ENCODE measurements at places on chromosomes 1 and 21. TPM values are rescaled to one million over a fixed set of nuclear protein-coding genes. Genes with fewer than 3 reads are reported as not detected.

The MIXL1 gene
- 1.7 TPM for total RNA-seq

The ECM1 gene
- total RNA-seq = 1.9 TPM

The L1TD1 gene
- total RNA-seq = 0.15 TPM

The INPP5B gene
- 63.3 TPM for total RNA-seq

The C1orf21 gene
- total RNA-seq = 0.07 TPM

The REN gene
- total RNA-seq = not detected

The TPTE gene
- not detected for total RNA-seq

- H3K4me1 ChIP-seq = peaks cover 26% of the 10 kb centered on the region
- no peaks in the 10 kb centered on the region for H3K36me3 ChIP-seq
- no peaks in the 10 kb centered on the region for H3K27me3 ChIP-seq
Observed at GRCh38 chr1:59292562-59292961, 4.3 kb upstream of the FGGY start.

DNA sequence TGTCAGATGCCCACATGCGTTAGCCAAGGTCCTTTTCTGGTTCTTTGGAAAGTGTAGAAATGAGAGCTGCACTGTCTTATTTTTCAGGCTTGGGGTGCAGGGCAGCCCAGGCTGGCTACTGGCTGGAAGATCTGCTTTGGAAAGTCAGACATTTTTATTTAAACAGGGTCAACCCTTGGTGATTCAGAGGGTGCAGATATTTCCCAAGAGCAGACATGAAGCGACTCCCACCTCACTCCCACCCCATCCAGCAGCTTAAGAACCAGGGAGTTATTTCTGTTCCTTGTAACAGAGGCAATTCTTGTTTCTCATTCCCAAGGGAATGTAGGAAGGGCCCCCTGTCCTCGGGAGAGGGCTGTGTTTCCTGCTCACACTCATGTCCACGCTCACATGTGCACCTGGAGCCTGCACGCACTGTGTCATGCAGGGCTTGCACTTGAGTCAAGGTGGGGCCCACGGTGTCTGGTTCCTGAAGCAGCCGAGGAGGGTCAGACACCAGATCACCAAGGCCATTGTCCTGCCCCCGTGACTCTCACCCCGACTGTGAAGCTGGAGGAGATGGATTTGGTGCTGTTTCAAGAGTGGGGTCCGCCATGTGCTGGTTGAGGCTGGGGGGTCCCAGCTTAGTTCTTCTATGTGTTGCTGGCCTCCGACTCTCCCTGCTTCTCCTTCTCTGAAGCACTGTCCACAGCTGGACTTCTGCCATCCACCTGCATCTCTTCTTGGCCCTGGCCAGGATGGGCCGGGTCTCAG lies 992 bp downstream of the S100A7A start:
- H3K27ac ChIP-seq = no peak overlapping the region
- no peaks in the 10 kb centered on the region for H3K4me1 ChIP-seq
- peaks cover 13% of the 10 kb centered on the region for H3K27me3 ChIP-seq
- H3K36me3 ChIP-seq = no peaks in the 10 kb centered on the region
- no peak for DNase-seq

GRCh38 chr1:213416461-213417224 lies 365.6 kb downstream of the RPS6KC1 start:
- no peaks in the 10 kb centered on the region for H3K27me3 ChIP-seq
- H3K27ac ChIP-seq = no peak overlapping the region

- H3K4me1 ChIP-seq = peaks cover 4% of the 10 kb centered on the region
- no peaks in the 10 kb centered on the region for H3K27me3 ChIP-seq
- no peak for DNase-seq
- H3K36me3 ChIP-seq = no peaks in the 10 kb centered on the region
Observed at GRCh38 chr1:244296447-244296846, 155.3 kb downstream of the ADSS2 start.

DNA sequence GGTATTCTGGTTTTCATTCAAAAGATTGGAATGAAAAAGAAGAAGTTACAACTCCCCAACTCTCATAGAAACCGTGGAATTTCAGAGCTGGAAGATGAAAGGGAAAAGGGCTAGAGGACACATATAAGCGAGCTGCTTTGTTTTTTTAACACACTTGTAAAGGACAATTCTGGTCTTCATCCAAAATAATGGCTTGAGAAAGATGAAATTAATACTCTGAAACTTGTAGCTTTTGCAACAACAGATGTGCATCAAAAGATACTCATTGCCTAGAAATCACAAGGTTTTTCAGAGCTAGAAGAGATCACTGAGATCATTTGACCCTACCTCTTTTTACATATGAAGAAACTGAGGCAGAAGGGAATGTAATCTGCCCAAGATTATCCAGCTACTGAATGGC lies 25.6 kb downstream of the NR5A2 start:
- H3K4me3 ChIP-seq = no peak overlapping the region
- H3K4me1 ChIP-seq = no peaks in the 10 kb centered on the region
- H3K36me3 ChIP-seq = no peaks in the 10 kb centered on the region
- H3K27ac ChIP-seq = no peak overlapping the region

DNA sequence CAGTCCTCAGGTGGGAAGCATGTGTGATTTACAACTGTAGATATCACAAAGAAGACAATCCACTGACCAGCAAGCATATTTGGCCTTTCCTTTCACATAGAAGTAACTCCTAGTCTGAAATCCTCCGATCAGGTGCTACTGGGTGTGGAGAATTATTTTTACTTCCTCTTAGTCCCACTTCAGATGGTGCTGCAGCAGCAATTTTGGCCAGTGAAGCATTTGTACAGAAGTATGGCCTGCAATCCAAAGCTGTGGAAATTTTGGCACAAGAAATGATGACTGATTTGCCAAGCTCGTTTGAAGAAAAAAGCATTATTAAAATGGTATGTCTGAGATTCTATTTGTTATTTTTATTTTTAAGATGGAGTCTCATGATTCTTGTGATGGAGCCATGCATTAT lies 51.0 kb downstream of the SCP2 start:
- H3K4me3 ChIP-seq = no peak overlapping the region
- H3K27ac ChIP-seq = no peak overlapping the region
- H3K4me1 ChIP-seq = no peaks in the 10 kb centered on the region
- DNase-seq = no peak
- no peaks in the 10 kb centered on the region for H3K27me3 ChIP-seq

DNA sequence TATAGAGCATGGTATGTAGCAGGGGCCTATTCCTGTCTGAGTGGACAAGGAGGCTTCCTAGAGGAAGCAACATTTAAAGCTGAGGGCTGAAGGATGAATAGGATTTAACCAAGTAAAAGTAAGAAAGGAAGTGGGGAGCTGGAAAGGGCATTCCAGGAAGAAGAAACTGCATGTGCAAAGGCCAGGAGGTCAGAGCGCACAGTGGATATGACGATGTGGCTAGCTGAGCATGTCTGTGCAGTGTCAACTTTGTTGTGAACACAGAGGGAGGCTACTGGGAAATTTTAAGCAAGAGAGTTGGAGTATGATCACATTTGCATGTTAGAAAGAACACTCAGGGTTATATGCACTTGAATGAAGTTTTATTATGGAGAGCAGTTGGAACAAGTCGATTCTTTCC lies 28.6 kb upstream of the JUN start:
- H3K4me3 ChIP-seq = no peak overlapping the region
- H3K36me3 ChIP-seq = no peaks in the 10 kb centered on the region
- H3K27me3 ChIP-seq = no peaks in the 10 kb centered on the region
- no peak for DNase-seq

- peaks cover 2% of the 10 kb centered on the region for H3K4me1 ChIP-seq
- peak; percentile 30 for DNase-seq
- peaks cover 3% of the 10 kb centered on the region for H3K27me3 ChIP-seq
- no peaks in the 10 kb centered on the region for H3K36me3 ChIP-seq
- no peak overlapping the region for H3K4me3 ChIP-seq
Observed at GRCh38 chr21:17688912-17689874, 76.5 kb upstream of the BTG3 start.

DNA sequence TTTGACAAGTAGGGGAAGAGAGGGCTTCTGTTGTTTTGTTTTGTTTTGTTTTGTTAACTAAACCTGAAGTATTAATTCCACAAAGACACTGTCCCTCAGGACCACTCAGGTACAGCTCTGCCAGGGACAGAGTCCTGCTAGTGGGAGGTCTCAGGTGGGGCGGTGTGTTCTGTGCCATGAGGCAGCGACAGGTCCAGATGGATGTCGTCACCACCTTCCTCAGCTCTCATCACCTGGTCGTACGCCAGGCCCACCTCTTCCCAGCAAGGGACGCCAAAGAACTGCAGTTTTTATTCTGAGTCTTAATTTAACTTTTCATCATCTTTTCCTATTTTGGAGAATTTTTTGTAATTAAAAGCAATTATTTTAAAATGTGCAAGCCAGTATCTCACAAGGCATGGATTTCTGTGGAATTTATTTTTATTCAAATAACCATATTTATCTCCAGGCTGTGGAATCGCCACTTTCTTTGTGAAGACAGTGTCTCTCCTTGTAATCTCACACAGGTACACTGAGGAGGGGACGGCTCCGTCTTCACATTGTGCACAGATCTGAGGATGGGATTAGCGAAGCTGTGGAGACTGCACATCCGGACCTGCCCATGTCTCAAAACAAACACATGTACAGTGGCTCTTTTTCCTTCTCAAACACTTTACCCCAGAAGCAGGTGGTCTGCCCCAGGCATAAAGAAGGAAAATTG lies 62.5 kb downstream of the POFUT2 start:
- peaks cover 8% of the 10 kb centered on the region for H3K4me1 ChIP-seq
- no peaks in the 10 kb centered on the region for H3K36me3 ChIP-seq
- H3K27me3 ChIP-seq = no peaks in the 10 kb centered on the region
- H3K4me3 ChIP-seq = no peak overlapping the region
- no peak for DNase-seq
- H3K27ac ChIP-seq = no peak overlapping the region

GRCh38 chr1:80673935-80674597 lies 1126.7 kb upstream of the ADGRL2 start:
- no peak for DNase-seq
- no peaks in the 10 kb centered on the region for H3K4me1 ChIP-seq
- H3K27me3 ChIP-seq = no peaks in the 10 kb centered on the region

DNA sequence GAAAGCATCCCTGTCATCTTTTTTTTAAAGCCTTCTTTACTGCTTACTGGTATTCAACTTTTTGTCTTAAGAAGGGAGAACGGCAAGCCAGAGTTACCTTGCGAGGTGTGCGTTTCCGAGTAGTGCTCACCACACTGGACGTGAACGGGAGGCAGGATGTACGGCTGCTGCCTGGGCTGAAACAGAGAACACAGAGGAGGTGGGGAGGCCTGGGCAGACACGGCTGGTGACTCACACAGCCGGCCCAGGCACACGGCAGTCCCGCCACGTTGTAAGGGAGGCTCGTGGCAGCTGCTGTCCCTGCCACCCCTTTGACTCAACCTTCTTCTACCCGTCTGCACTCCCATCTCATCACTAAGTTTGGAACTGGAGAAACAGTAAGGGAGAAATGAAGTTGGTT lies 105.8 kb downstream of the SMYD2 start:
- no peak for DNase-seq
- H3K36me3 ChIP-seq = no peaks in the 10 kb centered on the region
- no peaks in the 10 kb centered on the region for H3K4me1 ChIP-seq
- H3K4me3 ChIP-seq = no peak overlapping the region
- no peaks in the 10 kb centered on the region for H3K27me3 ChIP-seq

GRCh38 chr1:160243767-160244166 lies 18.6 kb downstream of the DCAF8 start:
- H3K36me3 ChIP-seq = peaks cover 45% of the 10 kb centered on the region
- H3K27ac ChIP-seq = no peak overlapping the region
- H3K4me1 ChIP-seq = no peaks in the 10 kb centered on the region

GRCh38 chr21:42107177-42107880 lies 36.2 kb downstream of the UMODL1 start:
- no peaks in the 10 kb centered on the region for H3K36me3 ChIP-seq
- peak overlapping the region; percentile 30 for H3K4me3 ChIP-seq
- no peak for DNase-seq
- H3K4me1 ChIP-seq = peaks cover 17% of the 10 kb centered on the region

DNA sequence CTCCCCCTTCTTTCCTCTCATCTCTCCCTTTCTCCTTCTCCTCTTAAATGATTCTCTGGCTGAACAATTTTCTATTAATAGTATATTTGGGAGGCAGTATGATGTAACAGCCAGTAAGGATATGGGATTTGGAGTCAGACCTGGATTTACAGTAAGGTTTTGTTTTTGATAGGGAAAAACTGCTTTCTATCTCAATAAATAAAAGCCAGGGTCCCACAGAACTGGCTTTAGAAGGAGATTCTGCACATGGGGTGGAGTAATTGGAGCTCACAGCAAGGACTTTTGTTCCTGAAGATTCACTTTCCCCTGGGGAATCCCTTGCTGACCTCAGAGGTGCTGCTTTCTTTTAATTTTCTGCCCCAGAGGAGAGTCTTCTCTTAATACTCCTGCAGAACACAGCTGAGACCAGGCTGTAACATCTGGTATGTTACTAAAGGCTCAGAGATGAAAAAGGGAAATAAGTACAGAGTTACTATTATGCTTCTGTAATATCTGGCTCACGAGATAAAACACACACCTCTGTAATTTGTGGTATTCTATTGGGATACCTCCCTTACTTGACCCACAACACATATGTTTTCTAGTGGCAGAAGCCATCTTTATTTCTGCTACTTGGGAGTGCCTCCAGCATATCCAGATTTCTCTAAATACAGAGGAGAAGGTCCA lies 13.4 kb downstream of the EPB41 start:
- peaks cover 73% of the 10 kb centered on the region for H3K4me1 ChIP-seq
- H3K27me3 ChIP-seq = no peaks in the 10 kb centered on the region
- peak overlapping the region; percentile 12 for H3K4me3 ChIP-seq
- peak overlapping the region; percentile 94 for H3K27ac ChIP-seq
- peak; percentile 63 for DNase-seq

DNA sequence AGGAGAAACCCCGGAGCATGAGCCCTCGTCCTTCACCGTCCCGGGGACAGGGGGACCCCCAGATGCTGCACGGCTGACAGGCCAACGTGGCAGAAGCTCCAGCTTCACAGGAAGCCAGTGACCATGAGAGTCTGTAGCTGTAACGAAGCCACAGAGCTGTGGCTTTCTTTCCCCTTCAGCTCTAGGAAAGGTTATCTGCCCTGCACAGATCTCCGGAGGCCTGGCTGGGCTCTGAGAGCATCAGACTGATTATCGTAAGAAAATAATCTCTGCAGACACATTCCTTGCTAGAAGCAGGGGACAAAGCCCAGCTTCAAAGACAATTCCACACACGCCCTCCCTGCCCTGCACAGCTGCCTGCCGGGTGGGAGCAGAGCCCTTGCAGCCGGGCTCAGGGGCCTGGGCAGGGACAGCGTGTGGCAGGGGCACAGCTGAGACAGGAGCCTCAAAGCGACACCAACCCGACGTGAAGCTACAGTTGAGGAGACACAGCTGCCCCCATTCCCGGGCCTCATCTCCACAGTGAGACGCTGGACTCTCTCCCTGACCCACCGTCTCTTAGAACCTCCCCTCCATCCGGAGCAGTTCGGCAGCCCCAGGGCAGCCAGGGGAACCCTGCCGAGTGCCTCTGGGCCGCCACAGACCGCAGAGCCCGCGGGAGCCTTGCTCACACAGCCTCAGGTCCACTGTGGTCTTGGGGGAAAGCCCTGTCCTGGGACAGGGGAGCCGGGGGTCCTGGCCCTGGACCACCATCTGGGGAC lies 30.6 kb downstream of the POFUT2 start:
- no peak for DNase-seq
- H3K27me3 ChIP-seq = no peaks in the 10 kb centered on the region
- no peaks in the 10 kb centered on the region for H3K36me3 ChIP-seq
- H3K4me3 ChIP-seq = no peak overlapping the region
